AG04449 (cell line): ENCODE measurements at places on chromosomes 3 and 15.

- DNase-seq = no peak
Observed at GRCh38 chr15:48017747-48018146, 103.0 kb upstream of the SLC24A5 start.

GRCh38 chr3:31157047-31157694, 262.7 kb upstream of the GADL1 start:
- no peak for DNase-seq

DNA sequence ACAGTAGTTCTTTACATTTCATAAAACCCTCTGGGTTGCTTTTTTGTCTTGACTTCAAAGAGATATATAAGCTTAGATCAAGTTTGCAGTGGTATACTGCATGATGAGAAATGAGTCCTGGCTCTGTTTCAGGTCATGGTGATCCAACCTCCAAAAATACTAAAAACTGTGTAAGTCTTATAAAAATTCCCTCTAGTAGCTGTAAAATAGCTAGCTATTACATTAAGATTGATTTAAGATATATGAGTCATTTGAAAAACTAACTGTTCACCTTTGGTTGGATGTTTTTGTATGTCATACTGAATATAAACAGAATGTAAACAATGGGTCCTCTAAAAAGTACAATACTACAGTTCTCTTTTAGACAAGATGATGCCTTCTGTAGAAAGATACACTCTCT, 879.2 kb downstream of the ROBO1 start:
- DNase-seq = no peak

- no peak for DNase-seq
Observed at GRCh38 chr15:96851613-96852012, 521.1 kb downstream of the NR2F2 start.

- no peak for DNase-seq
Observed at GRCh38 chr3:43073116-43073835, 32.6 kb downstream of the POMGNT2 start.

DNA sequence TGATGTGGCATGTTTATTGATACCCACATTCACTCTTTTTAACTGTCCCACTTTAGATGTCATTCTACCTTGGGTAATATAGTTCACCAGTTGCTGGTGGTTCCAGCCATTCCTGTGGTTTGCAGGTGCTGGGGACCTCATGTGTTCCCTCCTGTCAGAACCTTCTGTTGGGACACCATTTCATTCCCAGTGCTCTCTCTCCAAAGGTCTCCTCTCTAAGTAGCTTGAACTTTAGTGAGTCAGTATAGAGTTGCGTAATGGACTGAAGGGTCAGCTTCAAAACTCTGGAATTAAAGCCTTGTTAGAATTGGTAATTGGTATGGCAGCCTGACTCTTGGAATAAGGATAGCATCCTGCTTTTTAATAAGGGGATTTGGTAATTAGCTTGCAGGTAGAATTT, 108.5 kb downstream of the PLCL2 start:
- DNase-seq = no peak

DNA sequence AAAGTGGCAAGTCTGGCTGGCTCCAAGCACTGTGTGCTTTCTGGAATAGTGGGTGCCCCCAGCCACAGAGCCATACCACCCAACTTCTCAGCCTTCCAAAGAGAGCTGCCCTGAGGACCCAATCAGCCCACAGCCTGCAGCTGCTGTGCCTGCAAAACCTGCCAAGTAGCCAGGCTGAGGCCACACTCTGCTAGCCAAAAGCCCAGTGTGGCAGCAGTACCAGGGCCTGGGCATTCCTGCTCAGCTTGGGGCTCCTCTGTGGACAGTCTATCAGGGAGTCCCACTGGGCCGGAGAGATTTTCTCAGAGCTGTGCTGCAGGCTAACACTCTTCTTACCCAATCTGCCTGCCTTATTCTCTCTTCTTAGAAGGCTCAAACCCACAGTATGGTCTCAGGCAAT, 136.5 kb downstream of the TPRA1 start:
- no peak for DNase-seq

- no peak for DNase-seq
Observed at GRCh38 chr3:3851621-3852323, 52.5 kb downstream of the LRRN1 start.

DNA sequence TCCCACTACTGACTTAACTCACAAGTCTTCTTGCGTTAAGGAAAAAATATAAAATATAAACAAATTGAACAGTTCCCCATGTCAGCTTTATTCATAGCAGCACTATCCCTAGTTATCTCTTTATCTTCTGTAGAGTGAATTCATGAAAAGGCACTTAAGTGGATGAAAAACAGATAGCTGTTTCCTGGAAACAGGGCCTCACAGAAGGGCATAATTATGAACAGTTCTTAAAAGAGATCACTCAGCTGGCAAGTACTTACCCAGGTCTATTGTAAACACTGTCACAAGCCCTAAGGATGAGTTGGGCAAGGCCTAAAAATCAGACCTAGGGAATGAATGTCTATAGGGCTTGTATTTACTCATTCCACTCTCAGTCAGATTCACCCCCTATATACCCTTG, 10.7 kb downstream of the MB21D2 start:
- DNase-seq = no peak

GRCh38 chr15:25686780-25687179, 176.3 kb downstream of the ATP10A start:
- DNase-seq = no peak

DNA sequence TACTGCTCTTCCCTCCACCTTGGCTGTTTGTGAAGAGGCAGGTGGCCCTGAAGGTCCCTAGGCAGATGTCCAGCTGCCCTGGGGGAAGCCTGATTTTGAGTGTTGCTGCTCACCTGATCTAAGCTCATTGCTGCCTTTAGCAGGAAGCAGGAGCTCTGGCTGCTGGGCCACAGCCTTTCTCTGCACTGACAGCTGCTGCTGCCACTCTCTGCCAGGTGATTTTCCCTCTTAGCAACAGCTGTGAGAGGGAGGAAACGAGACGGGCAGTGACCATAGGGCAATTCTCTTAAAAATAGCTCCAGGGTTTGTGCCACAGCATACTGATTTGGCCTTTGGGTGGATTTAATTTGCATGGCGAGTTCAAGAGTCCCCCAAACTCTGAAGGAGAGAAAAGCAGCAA, 415.8 kb upstream of the SEMA6D start:
- no peak for DNase-seq

GRCh38 chr3:98548544-98548943, 16.8 kb downstream of the GPR15 start:
- no peak for DNase-seq

- no peak for DNase-seq
Observed at GRCh38 chr3:136631424-136631823, 120.8 kb downstream of the STAG1 start.

DNA sequence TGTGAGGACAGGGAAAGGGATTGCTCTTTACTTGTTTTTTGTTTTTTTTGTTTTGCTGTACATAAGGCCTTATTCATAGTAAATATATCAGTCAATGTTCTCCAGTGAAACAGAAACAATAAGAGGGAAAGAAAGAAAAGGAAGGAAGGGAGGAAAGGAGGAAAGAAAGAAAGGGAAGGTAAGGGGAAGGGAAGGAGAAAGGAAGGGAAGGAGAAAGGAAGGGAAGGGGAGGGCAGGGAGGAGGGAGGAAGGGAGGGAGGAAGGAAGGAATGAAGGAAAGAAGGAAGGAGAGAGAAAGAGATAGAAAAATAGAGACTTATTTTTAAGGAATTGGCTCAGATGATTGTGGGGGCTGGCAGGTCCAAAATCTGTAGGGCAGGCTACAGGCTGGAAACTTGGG, 37.2 kb downstream of the TIMP4 start:
- no peak for DNase-seq

DNA sequence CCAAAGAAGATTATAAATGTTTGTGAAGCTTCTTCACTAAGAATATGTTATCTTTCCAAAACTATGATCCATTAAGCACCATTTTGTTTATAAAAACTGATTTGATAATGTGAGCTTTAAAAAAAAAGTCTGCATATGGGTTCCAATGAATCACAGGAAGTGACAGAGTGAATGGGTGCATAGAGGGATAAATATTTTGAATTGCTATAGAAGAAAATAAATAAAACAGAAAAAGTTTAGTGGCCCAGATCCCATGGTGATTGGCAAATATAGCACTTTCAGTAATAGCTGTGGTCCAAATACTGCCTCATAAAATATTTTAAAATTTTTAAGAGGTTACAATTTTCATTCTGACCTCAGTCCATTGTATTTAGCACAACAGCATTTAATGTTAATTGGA, 19.2 kb downstream of the CPA3 start:
- DNase-seq = no peak

DNA sequence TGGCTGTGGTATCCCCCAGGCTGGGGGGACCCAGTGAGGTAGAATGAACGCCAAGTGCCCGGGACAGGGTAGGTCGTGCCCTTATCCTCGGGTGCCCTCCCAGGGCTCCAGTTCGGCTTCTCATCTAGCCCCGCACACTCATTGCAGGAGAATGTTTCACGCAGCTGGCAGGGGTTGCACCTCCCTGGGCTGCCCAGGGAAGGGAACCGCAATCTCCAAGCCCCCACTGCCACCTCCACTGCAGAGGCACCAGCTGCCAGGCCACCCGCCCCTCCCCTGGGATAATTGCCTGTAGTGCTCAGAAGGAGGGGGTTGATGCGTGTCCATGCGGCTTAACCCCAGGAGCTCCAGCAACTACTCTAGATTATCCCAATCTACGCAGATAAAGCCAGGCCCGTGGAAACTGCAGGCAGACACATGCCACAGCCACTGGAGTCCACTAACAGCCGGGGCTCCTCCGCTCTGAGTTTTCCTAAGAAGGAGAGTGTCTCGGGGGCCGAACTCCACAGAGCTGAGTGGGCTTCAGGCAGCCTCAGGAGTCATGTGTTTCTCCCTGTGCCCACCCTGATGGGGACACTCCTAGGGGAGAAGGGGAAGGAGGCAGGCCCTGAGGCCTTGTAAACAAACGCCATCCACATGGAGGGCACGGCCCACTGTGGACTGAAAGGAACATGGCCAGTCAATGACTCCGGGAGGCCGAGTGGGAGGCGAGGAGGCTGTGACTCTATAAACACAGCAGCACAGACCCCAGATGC, 137.2 kb upstream of the IQSEC1 start:
- no peak for DNase-seq

GRCh38 chr15:31014608-31014925, 23.1 kb upstream of the MTMR10 start:
- no peak for DNase-seq

GRCh38 chr15:34216527-34217270, 6.8 kb upstream of the KATNBL1 start:
- DNase-seq = no peak

DNA sequence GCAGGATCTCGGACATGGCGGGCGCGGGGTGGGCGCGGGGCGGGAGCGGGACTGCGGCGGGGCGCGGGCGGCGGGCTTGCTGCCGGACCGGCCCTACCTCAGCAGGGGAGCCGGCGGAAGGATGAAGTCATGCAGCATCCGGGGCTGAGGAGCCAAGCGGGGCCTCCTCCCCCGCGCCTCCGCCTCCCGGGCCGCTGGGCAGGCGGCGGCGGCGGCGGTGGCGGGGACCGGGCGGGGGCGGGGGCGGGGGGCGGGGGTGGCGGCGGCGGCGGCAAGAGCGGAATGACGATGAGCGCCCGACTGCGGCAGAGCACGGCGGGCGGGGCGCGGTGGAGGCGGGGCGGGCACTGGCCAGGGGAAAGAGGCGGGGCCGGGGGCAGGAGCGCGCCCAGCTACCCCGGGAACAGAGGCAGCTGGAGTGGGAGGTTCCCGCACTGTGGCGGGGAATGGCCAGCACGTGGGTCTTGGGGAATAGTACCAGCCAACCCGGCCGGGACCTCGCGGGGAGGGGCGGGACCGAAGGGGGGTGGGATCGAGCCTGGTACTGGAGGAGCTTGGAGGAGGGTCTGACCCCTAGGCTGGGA, at the start of gene CAMK2N2:
Gene CAMK2N2, minus strand, starts transcription at position 284 of the 584 bp plus-strand sequence. Its CDS starts 268 bp downstream, at position 16.
- DNase-seq = no peak

- no peak for DNase-seq
Observed at GRCh38 chr3:55089211-55089610, 161.4 kb upstream of the LRTM1 start.

GRCh38 chr3:127438951-127439350, 151.1 kb upstream of the PRR20G start:
- no peak for DNase-seq

DNA sequence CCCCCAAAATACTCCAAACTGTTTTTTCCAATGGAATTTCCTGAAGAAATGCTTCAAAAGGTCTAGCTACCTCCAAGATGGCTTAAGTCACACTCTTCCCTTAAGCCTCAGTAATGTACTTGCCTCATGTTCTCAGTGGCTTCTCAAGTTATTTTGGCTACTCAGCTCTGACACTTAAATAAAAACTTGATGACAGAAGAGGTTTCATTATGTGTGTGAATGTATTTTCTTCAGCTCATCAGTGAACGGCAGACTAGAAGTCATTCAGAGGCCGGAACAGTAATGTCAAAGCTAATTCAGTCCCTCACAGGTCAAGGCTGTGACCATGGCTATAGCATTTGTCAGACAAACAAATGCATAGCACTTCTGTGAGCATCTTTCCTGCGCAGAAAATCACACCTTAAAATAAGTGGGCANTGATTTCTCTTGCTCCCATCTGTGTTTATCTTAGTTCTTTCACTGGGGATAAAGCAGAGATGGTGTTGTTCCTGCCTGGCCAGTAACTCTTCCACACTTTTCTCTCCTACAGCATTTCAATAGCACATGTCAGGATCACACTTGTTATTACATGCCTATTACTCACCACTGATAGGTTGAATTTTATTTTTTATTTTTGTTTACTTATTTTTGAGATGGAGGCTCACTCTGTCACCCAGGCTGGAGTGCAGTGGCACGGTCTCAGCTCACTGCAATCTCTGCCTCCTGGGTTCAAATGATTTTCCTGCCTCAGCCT, 68.5 kb upstream of the PLCL2 start:
- no peak for DNase-seq

DNA sequence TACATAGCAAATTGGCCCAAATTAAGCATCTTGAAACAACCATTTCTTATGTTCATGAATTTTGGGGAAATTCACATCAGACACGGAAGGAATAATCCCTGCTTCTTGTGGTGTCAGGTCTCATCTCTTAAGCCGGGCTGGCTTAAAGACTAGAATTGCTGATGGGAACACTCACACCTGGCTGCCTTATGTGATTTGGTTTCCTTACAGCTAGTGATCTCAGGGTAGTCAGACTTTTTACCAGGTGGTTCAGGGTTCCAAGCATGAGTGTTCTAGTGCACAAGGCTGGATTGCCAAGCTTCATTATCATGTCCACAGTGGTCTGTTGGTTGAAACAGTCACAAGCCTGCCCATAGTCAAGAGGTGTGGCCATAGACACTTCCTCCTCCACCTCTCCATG, 20.3 kb upstream of the CCNL1 start:
- no peak for DNase-seq

DNA sequence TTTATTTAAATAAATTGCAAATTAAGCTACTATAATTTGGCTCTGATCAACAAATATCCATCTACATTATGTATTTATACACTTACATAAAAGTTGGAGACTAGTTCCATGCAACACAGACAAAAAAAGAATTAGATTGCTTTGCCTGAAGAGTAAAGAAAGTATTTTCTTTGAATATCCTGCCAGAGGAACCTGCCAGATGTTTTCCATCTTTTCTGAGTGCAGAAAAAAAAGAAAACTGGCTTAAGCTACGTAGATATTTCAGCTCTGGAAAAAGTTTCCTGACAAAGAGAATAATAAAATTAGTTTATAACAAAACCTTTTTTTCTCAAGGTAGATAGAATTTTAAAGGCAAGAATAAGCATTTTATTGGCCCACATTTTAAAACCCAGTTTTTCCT, 607.5 kb upstream of the NAALADL2 start:
- no peak for DNase-seq

- no peak for DNase-seq
Observed at GRCh38 chr3:40877631-40878463, 321.5 kb upstream of the CTNNB1 start.
